HL-60 (cell line): ENCODE measurements at places on chromosomes 6 and 20.

DNA sequence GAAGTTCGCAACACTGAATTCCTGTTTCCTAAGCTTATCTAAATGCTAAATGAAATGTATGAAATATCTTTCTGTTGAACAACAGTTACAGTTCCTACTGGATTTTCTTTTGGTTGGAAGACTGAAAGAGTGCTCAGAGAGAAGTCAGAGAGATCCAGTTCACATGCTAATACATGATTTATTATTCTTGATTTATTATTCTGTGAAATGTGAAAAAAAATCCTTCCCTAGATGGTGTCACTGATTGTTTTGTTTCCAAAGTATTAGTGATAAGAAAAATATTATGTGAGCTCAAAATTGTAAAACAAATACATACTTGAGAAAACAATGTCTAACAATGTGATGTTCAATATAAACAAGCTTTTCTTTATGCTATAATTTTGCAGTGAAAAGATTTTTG lies 42.1 kb downstream of the ADGRG6 start:
- no peak for DNase-seq

- no peak for DNase-seq
Observed at GRCh38 chr6:2658788-2659187, 91.9 kb downstream of the MYLK4 start.

- DNase-seq, result no peak
Observed at GRCh38 chr6:26430787-26431186, 9.5 kb upstream of the BTN3A3 start.

DNA sequence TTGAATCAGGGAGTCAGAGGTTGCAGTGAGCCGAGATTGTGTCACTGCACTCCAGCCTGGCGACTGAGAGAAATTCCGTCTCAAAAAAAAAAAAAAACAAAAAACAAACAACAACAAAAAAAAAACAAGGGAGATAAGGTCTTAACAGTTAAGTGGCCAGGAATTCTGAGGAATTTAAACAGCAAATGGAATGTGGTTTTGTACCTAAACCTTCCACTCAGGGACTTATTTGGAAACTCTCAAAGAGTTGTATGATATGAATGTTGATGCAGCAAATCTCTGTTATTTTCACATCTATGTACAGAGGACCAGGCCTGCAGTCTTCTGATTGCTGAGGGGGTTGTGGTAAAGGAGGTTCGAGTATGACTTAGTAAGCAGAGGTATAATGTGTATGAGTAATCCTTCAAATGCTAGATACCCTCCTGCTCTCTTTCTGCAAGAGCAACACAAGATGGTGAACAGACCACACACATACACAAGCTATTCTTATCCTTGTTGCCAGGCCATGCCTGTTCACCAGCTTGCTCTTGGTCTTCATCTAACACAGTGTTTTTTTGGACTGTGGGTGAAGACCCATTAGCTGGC lies 174.9 kb upstream of the SCGN start:
- DNase-seq, result no peak

DNA sequence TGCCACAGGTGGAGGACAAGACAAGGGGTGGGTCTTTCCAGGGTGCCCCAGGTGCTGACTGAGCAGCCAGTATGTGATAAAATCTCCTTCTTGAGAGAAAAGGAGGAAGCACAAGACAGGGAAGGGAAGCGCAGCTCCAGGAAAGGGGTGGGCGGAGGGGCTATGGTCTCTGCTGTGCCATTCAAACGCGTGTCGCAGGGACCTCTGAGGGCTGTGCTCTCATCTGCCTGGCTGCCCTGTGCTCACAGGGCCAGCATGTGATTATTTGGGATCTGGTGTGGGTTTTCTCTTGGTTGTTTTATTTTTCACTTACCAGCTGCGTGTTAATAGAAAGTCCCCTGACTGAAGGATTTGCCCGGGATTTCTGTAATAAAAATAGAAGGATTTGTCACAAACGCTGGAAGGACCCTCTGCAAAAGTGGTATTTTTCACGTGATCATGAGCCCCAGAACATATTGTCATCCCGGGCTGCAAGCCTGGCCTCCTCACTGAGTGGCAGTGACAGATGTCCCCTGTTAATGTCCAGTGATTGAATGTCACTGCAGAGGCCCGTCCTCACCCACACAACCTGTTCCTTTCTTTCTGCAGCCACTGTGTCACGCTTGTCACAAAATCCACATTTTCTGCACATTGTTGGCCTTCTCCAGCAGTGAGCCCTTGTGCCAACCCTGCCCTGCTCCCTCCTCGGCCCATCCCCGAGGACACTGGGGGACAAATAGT lies 35.0 kb upstream of the VSX1 start:
- DNase-seq, result no peak

DNA sequence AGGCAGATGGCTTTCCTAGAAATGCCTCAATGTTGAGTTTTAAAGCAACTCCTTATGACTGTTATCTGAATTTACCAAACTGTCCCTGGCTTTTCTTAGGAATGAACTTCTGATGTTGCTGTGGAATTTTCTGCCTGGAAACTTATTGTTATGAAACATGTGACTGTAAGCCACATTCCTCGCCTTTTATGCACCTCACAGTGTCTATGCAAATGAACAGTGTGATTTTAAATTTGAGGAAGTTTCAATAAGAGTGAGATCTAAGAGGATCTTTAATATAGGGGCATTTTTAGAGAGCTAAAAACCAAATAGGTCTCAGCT lies 2.4 kb upstream of the CCR6 start:
- no peak for DNase-seq

GRCh38 chr20:31712564-31713311 lies 9.9 kb downstream of the BCL2L1 start:
- DNase-seq, result no peak

DNA sequence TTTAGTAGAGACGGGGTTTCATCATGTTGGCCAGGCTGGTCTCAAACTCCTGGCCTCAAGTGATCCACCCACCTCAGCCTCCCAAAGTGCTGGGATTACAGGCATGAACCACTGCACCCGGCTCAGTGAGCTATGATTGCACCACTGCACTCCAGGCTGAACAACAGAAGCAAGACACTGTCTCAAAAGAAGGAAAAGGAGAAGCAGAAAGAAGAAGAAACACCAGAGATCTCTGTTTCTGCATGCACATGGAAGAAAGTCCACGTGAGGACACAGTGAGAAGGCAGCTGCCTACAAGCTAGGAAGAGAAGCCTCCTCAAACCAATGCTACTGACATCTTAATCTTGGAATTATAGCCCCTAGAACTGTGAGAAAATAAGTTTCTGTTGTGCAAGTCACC lies 16.0 kb downstream of the ECT2L start:
- DNase-seq, result peak; percentile 82

DNA sequence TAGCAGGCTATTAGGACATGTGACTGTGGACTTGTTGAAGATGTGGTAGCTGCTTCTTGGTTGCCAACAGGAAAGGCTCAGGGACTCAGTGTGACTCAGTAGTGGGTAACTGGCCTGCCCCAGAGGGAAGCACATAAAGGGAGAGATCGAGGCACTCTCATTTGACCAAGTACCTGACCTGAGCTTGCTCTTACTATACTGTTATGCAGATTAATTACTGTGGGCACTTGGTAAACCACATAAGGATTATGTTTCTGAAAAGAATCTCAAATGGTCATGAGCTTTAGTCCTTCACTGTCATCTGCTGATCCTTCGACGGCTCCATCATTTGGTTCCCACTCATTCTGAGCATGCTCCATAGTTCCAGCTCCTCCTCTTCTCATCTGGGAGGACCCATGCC lies 48.2 kb upstream of the RPL7L1 start:
- no peak for DNase-seq

- no peak for DNase-seq
Observed at GRCh38 chr6:77678048-77678447, 25.2 kb downstream of the MEI4 start.

DNA sequence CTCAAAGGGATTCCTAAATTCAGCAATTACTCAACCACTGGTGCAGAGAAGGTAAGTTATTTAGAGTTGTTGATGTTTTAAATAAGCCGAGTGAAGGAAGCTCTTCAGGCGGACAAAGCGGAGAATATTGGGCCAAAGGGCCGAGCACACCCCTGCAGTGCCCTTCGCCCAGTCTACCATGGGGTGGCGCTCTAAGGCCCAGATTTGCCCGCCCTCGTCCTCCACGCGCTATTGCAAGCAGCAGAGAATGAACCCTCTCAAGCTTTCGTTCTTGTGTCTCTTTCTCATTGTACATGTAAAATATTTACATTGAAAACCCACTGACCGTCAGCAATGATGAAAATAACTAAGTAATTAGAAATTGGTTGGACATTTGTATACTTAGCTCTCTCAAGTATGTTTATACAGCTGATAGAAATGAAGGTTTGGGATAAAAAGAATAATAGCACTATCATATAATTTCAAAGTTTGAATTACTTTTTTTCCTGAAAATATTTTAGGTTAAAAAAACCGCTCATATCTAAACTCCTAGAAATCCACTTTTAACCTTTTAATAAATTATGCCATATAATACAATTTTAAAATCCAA lies 195.0 kb upstream of the CEP162 start:
- no peak for DNase-seq

DNA sequence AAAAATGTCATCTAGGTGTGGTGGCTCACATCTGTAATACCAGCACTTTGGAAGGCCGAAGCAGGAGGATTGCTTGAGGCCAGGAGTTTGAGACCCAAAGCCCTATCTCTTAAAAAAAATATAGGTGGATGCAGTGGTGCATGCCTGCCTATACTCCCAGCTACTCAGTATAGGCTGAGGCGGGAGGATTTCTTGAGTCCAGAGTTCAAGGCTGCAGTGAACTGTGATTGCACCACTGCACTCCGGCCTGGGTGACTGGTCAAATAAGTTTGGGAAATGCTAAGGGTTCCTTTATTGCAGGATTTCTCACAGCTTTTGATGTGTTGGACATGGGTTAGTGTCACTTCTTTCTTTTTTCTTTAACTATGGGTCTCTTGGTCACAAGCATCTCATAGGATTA lies 261.3 kb downstream of the PLCB1 start:
- DNase-seq, result no peak

- no peak for DNase-seq
Observed at GRCh38 chr6:160117137-160117536, 4.5 kb upstream of the SLC22A1 start.

GRCh38 chr6:106977246-106977645 lies 2.7 kb upstream of the CD24 start:
- no peak for DNase-seq

DNA sequence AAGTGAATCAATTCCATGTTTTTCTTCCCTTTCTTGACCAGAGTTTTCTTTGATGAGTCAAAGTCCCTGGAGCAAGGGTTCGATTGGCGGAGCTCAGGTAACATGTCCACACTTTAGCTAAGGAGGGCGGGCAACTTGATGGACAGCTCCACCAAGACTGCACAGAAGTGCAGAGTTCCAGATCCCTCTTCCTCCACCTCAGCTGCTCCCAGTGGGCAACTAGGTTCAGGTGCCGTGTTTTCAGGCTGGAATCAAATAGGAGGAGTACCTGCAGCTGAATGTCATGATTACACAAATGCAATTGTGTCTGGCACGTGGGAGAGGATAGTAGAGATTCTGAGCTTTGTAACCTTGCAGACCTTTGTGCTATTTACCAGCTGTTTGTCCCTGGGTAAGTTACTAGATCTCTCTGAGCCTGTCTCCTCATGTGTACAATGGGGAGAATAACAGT lies 1.9 kb upstream of the ELMO2 start:
- DNase-seq, result no peak

- no peak for DNase-seq
Observed at GRCh38 chr6:37835923-37836322, 16.4 kb downstream of the ZFAND3 start.

- no peak for DNase-seq
Observed at GRCh38 chr6:1869308-1869707, 259.6 kb downstream of the FOXC1 start.

DNA sequence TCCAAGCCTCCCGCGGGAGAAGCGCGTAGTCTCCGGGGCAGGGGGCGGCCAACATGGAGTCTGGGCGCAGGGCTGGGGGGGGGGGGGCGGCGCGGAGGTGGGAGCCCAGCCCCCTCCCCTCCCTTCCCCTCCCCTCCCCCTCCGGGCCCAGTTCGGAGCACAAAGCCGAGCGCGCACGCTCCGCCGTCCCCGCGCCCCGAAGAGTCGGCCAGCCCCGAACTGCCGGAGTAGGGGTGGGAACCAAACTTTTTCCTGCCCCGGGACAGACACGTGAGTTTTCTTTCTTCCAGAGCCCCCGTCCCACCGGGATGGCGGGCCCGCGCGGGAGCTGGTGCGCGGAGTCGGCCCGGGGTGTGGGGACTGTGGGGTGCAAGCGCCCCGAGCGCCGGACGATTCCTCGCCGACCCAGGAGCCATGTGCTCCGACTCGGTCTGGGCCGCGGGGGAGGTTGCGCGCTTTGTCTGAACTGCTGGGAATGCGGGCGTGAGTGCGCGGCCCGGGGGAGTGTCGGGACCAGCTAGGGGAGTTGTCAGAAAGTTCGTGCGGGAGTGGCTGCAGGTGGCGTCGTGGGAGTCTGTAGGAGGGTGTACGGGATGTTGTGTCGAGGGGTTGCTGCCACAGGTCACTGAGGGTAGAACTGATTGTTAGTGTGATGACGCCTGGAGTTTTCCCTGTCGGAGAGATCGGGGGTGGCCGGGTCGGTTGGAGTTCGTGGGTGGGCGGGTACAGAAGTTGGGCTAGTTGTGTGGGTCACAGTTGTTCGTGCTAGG lies 1.2 kb downstream of the TGIF2 start:
- peak; percentile 48 for DNase-seq

- DNase-seq, result no peak
Observed at GRCh38 chr6:14085176-14085787, 32.3 kb upstream of the CD83 start.

- DNase-seq, result peak; percentile 67
Observed at GRCh38 chr6:33700391-33701050, 11.0 kb downstream of the UQCC2 start.

GRCh38 chr20:48467622-48468021 lies 360.2 kb downstream of the PREX1 start:
- DNase-seq, result peak; percentile 8

DNA sequence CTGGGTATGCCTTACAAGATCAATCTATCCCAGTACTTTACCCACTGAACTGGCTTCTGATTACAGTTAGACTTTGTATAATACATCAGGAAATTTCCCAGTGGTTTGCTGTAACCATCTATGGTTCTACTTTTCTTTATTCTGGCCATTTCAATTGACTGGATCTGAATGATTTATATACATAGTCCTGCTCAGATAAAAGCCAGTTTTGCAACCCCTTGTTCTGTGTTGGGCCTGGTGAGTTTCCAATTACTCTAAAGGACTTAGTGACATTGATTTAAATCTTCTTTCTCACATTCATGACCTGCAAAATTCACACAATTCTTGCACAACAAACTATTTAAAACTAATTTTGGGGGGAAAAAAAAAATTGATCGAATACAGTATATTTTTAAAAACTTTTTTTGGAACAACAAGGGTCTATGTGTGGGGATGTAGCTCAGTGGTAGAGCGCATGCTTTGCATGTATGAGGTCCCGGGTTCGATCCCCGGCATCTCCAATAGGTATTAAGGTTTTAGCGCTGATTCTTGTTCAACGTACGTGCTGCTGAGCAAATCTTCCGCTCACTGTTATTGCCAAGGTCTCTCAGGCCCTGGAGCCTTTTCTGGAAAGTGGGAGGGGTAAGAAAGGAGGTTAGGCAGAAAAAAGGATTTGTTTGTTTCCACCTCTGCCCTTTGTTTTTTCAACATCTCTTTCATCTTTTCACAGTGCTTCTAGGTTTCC lies 117.5 kb downstream of the GPX5 start:
- DNase-seq, result peak; percentile 58

GRCh38 chr6:46637145-46637544 lies 15.5 kb downstream of the CYP39A1 start:
- no peak for DNase-seq
